Tibial nerve (tissue), 4 donors: ENCODE measurements at places on chromosomes 12 and 14. TPM values are rescaled to one million over a fixed set of nuclear protein-coding genes. Genes with fewer than 3 reads are reported as not detected.

PDE3A gene
- total RNA-seq, result 17.6 TPM

CNTN1 gene
- 18.0 TPM for total RNA-seq

PRDM4 gene
- total RNA-seq, result 35.0 TPM

- no peak for DNase-seq
Observed at GRCh38 chr14:68894802-68895703, 84.0 kb downstream of the ACTN1 start.

DNA sequence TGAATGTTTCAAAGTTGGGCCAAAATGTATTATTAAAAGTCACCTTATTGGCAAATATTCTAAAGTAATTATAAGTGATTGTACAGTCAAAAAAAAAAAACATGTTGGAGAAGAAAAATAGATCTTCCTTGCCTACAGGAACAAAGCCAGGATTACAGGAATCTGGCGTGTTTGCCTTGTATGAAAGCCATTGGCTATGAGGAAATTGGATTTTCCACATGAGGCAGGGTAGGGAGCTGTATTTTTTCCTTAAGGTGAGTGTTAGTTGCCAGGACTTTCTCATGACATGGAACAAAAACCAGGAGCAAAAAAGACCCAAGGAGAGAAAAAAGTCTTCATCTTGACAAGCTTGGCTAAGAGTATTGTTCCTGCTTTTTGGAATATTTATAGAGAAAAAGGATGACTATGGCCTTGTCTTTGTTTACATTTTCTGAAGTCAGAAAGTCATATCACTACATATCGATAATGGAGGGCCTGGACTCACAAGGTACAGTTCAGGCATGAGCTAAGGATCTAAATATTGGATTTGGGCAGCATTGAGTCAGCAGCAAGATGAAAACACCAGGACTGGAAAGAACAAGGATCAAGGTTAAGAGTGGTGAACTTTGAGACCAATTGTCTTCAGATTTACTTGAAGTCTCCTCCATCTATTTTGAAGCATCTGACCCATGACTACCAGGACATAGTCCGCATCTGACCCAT lies 68.4 kb upstream of the FLRT2 start:
- DNase-seq, result no peak

DNA sequence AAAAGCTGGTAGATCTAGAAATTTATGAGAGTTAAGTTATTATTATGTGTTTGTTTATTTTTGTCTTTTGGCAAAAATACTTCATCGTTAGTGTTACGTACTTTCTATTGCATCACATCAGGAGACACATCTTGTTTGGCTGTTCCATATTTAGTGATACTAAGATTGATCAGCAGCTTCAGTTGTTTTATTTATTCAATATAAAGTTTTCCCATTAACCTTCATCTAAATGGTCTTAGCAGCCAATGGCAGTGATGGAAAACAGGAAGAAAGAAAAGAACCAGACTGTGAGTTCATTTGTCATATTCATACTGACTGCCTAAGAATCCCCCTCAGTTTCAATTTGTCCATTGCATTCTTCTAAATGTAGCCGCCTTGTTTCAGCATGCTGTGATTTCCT lies 122.3 kb downstream of the METTL25 start:
- DNase-seq, result no peak

GRCh38 chr12:106106892-106107291 lies 31.9 kb downstream of the NUAK1 start:
- no peak for DNase-seq

- DNase-seq, result no peak
Observed at GRCh38 chr12:66335746-66336145, 33.5 kb downstream of the HELB start.

DNA sequence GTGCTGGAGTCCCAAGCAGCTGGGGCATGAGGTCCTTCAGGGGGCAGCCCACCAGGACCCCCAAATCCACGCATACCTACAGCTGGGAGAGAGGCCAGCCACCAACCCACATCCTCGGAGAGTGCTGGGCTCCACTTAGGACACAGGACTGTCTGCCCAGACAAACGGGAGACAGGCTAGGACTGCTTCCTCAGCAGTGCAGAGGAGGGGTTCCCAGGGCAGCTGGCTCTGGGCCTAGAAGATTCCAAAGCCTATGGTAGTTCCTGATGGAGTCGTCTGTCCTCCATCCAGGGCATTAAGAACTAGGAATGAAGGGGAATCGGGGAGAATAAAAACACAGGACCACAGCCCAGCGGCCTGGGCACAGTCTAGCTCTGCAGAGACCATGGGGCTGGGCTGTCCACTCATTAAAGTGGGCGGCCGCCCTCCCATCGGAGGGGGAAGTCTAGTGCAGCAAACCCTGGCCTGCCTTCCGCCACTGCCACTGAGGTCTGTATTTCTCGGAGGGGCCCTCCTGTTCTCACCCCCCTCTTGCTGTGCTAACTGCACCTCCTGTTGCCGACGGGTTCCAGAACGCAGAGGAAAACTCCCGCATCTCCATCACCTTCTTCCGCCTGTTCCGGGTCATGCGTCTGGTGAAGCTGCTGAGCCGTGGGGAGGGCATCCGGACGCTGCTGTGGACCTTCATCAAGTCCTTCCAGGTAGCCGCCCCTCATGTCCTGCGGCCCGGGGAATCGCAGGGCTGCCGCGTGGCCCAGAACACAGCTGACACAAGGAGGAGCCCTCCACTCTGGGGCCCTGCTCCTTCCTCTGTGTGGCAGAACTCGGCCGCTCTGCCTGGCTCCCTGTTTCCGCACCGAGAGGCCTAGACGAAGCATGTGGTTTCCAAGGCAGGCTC lies 143.5 kb upstream of the FKBP4 start:
- DNase-seq, result no peak

- no peak for DNase-seq
Observed at GRCh38 chr12:5864301-5864700, 80.8 kb downstream of the ANO2 start.

DNA sequence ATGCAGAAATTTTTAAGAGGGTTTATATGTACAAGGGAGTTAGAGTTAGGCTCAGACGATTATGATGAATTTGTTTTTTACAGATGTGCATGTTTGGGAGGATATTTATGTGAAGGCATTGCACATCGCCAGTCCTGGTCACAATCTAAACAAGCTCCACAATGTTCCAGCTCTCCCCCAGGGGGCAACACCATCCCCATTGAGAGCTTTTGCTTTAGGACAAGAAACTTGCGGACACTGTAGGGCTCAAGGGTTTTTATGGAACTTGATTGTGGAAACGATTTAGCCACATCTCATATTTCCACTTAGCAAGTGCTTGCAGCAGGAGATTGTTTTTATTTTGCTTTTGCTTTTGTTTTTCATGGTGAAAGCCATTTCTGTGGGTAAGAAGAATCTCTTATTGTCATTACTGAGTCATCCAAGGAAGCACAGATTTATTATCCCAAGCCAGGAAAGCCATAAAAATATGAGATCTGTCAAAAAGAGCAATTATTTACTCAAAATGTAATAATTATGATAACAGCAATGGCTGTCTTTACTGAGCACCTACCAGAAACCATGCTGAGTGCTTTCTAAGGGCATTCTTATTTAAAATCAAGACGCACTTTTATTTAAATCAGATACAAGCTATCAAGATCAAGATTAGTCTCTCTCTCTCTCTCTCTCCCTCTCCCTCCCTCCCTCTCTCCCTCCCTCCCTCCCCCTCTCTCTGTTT lies 276.7 kb upstream of the SRRM4 start:
- no peak for DNase-seq

- DNase-seq, result no peak
Observed at GRCh38 chr14:54225457-54226060, 171.2 kb upstream of the CDKN3 start.

GRCh38 chr14:94016446-94016976 lies 9.6 kb upstream of the OTUB2 start:
- no peak for DNase-seq

- no peak for DNase-seq
Observed at GRCh38 chr12:67876305-67876915, 112.8 kb upstream of the IFNG-AS1 start.
